ENCODE measurements at places on chromosomes 3 and 15.

- peak; percentile 91 for DNase-seq
Observed at GRCh38 chr3:81743096-81744025, 18.1 kb downstream of the GBE1 start.

- no peak for DNase-seq
Observed at GRCh38 chr3:189394599-189395121, 222.9 kb downstream of the TPRG1 start.

DNA sequence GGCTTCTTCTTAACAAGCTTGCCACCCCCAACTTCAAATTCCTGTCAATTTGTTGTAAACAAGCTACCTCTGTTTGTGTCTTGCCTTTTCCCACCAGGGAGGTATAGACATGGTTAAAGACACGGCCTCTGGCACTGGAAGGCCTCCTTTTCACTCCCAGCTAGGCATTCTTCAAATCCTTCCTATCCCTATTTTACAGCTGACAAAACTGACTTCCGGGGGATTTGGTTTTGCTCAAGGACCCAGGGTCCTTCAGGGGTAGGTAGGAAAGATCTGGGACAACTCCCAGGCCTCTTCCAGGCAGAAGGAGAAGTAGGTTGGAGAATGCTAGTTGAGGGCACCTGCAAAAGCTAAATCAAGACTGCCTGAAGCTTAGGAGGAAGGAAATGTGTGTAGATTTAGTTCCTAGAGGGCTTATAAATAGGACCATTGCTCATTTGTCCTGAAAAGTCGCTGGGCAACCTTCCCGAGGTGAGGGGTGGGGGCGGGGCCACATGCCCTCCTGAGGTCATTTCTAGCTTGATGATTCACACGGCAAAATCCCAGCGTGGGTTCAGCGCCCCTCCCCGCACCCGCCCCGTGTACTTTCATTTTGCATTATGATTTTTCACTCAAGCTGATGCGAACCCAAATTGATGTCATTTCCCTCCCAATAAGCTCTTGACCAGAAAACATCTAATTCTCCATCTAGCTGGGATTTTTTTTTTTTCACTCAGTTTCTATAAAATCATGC is 365.5 kb downstream of the SHQ1 start:
- DNase-seq = peak; percentile 27

- DNase-seq = no peak
Observed at GRCh38 chr15:68126396-68126795, 72.3 kb downstream of the PIAS1 start.

DNA sequence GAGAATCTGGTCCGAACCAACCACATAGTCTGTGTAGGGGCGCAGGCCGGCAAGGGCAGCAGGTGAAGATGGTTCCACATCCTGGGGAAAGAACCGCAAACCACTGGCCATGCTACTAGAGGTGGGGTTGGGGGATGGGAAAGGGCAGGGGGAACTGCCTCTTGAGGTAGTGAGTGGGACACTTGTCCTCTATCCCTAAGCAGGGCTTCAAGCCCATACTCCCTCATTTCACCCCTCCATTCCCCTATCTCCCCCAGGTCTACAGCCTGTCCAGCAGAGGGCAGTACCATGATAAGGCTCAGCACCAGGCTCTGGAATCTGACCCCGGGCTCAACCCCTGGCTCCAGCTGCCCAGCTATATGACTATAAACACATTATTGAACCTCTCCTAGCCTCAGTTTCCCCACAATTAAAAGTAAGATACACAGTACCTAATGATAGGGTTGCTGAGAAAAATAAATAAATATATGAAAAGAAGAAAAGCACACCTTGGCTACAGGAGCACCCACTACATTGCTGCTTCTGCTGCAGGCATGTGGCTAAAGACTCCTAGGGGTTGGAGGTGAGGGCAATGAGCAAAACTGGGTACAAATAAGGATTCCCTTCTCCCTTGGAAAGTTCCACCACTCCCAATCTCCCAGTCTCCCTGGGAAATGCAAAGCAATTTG is 6.3 kb downstream of the GORASP1 start:
- DNase-seq = no peak

DNA sequence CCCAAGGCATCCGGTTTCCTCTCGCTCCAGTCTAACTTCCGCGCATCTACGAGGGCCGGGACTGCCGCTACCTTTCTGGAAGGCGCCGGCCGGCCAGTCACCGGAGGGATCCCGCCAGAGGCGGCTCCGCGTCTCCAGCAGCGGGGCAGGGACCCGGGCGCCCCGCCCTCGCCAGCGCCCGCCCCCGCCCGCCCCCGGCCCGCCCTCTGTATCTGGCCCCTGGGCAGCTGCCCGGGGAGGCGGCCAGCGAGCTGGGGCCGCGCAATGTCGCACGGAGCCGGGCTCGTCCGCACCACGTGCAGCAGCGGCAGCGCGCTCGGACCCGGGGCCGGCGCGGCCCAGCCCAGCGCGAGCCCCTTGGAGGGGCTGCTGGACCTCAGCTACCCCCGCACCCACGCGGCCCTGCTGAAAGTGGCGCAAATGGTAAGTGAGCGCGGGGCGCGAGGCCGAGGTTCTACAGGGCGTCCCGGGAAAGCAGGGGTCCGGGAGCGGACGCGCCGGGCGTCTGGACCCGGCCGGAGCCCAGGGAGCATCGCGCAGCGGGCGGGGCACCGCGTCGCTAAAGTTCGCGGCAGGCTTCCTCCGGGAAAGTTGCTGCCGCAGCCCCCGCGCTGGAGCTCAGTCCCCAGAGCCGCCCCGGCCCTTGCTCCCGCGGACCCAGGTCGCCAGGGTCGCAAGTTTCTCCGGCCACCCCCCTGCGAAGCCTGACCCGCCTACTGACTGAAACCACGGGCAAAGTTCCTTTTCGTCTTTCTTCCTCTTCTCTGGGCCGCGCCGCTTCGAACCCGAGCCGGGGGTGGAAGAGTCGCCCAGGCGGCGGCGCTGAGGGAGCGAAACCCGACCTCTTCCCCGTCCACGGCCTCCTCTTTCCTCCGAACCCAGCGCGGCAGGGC is at the start of gene CMTM7:
Gene CMTM7, plus strand, starts transcription at position 211 of the 893 bp plus-strand sequence. Its CDS starts 54 bp downstream, at position 265.
- DNase-seq = no peak

DNA sequence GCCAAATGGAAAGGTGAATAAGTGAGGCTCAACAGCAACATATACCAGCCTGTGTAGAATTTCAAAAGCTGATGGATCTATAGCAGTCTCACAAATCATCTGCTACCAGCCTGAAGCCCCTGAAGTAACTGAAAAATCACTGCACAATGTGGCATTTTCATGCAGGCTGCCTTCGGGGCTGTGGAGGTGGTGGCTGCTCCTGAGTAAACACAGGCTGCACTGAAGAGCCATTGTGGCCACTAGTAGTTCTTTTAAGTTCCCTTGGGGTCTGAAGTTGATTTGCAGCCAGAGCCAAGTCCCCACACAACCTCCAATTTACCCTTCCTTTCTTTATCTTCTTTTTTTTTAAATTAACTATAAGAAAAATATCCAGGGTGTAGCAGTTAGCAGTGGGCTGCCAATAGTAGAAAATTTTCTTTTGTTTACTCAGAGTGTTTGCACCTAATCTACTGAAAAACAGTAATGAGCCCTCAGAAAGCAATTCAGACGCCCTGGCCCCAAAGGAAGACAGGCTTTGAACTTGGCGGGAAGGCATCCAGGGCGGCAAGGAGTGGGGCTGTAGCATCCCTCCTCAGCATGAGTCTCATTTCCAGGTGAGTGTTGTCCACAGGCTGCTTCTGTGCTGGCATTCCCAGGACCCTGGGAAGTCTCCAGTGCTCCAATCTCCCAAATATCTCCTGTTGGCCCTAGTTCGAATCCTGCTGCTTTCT is 13.3 kb upstream of the SUSD5 start:
- no peak for DNase-seq

GRCh38 chr3:155876037-155876436 is 5.6 kb downstream of the GMPS start:
- DNase-seq = no peak

- no peak for DNase-seq
Observed at GRCh38 chr3:30908456-30909037, 14.1 kb upstream of the GADL1 start.

DNA sequence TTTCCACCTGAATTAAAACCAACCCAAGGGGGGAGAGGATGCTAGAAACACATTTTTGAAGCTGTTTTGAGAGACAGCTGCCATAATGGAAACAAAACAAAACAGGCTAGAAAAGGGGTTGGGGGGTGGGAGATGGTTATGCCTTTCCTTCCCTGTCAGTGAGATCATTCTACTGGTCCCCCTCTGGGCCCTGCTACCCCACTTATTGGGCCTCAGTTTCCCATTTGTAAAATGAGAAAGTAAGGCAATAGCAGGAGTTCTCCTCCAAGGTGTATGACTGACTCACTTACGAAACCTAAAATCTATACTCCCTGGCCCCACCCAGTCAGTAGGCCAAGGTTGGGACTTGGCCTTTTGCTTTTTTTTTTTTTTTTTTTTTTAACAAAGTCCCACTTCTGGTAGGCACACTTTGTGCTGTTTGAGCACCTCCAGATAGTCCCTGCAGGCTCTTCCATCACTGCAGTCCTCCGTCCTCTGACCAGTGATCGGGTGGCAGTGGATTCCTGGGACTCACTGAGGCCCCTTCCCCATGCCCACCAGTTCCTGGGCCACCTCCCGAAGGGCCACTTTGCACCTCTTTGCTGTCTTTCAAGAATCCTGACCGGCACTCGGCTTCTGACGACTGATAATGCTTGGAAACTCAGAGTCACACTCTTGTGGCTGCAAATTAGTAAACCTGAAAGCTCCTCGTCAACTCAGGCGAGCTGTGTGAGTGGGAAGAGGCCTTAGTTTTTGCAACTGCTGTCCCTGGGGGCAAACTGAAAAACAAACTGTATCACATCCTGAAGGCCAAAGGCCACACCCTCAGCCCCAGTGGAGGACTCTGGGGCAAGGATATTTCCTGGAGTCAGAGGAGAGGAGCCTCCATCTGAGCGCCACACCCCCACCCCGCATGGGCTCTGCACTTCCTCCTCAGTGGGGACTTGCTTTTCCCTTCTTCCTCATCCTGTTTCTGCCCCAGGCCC is 6.7 kb upstream of the PSTPIP1 start:
- DNase-seq = no peak

DNA sequence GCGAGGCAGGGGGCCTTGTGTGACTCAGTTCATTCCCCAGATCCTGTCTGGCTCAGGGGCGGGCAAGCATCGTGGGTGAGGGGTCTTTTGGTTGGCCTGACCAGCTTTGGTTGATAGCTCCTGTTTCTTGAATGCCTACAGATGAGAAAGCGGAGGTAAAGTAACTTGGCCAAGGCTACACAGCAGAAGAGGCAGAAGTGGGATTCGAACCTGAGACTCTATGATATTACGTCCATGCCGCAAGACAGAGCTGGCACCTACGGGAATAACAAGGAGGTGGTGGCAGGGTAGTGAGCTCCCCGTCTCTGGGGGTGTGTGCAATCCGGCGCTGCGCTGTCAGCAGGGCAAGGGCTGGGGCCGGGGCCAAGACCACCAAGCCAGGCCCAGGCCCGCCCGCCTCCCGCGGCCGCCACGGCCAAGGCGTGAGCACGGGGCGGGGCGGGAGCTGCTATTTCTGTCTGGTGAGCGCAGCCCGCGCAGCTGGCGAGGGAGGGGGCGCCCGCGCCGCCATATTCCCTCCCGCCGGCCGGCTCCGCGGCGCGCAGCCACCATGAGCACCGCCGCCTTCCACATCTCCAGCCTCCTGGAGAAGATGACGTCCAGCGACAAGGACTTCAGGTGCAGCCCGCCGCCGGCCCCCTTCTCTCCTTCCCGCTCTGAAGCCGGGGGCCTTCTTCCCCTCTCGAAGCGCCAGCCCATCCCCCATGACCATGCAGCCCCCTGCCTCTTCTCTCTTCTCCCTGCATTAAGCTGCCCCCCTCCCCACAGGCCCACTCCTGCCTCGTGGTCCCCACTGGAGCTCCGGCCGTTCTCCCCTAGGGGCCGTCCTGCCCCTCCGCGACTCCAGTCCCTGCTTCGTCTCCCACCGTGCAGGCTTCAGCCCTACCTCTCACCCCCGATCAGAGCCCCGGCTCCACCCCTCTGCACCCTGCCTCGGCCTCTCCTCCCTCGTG is at the start of gene CAND2:
Gene CAND2, plus strand, starts transcription at position 510 of the 953 bp plus-strand sequence. Its CDS starts 41 bp downstream, at position 551.
- no peak for DNase-seq

- DNase-seq = no peak
Observed at GRCh38 chr3:154598166-154598565, 168.2 kb upstream of the GPR149 start.

GRCh38 chr3:73601011-73601410 is 23.7 kb downstream of the PDZRN3 start:
- no peak for DNase-seq

DNA sequence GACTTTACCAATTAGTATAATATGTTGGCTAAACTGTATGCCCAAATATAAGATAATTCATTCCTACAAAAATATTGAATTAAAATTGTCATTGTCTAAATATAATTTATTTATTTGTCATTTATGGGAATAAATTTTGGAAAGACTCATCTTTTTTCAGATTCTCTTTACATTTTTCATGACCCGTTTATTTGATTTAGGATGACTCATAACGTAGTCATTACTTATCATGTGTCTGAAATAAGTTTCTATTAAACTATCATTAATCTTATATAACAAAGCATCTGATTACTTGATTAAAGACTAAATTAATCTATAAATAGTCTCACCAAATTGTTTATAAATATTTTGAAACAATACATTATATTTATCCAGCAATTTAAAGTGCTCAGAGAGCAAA is 516.6 kb downstream of the CADM2 start:
- no peak for DNase-seq

DNA sequence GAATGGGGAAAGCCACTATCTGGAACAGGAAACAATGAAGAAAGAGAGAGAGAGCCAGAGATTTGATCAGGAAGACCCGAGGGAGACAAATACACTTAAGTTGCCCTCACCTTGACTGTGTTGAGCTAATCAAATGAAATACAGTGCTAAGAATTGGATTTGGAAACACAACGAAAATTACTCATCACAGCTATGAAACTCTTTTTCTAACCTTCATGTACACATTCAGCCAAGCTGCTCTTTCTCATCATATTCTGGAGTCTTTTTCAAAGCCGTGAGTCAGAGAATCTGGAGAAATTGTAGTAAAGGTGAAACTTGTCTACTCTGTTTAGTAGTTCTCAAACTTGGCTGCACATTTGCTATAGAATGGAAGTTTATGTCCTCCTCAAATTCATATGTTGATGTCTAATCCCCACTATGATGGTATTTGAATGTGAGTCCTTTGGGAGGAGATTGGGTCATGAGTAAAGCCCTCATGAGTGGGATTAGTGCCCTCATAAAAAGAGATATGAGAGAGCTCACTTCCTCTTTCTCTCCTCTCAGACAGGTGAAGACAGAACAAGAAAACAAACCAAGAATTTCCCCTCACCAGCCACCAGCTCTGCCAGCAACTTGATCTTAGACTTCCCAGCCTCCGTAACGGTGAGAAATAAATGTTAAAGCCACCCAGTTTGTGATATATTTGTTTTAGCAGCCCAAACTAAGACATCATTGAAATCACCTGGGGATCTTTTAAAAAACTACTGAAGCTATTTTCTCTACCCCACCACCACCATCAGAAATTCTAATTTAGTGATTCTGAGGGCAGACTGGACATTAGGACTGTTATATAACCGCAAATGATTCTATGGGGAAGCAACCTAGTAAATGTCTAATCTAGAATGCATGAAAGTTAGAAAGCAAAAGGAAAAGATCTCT is 143.6 kb upstream of the GRM7 start:
- DNase-seq = no peak

DNA sequence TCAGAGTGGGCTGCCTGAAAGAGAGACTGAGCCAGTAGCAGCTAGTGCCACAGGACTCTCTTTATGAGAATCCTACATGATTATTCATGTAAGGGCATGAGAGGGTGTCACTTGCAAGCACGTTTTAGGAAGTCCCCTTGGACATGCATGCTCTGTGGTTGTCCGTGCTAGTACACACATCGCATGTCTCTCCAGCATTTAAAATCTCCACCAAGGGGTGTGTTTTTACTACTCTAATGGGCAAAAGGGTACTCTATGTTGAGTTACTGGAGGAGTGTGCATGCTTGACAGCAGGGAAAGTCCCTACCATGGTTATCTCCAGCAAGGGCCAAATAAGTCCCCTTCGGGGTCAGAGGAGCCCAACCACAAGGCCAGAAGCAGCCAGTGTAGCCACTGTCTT is 70.7 kb downstream of the DCLK3 start:
- no peak for DNase-seq

Data from AG04450 (cell line).